ENCODE measurements at places on chromosomes 7 and 10.

DNA sequence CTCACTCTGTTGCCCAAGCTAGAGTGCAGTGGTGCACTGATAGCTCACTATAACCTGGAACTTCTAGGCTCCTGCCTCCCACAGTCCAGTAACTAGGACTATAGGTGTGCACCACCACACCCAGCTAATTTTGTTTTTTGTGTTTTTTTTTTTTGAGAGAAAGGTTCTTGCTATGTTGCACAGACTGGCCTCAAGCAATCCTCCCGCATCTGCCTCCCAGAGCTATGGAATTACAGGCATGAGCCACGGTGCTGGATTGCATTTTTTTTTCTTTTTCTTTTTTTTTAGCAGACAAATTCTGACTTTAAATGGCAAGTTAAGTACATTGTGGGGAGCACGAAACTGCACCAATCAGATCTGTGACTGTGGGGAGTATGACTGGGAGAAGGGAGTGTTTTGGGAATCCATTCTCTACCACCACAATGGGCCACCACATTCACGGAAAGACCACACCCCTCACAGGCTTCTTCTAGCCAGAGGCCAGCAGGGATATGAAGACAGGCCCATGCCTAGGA lies 58.1 kb upstream of the MSMB start:
- DNase-seq = no peak

- DNase-seq = no peak
These were observed 66.6 kb upstream of the CAMK2B start for GRCh38 chr7:44391746-44392617.

GRCh38 chr7:46569133-46569465 lies 648.0 kb upstream of the IGFBP3 start:
- no peak for DNase-seq

DNA sequence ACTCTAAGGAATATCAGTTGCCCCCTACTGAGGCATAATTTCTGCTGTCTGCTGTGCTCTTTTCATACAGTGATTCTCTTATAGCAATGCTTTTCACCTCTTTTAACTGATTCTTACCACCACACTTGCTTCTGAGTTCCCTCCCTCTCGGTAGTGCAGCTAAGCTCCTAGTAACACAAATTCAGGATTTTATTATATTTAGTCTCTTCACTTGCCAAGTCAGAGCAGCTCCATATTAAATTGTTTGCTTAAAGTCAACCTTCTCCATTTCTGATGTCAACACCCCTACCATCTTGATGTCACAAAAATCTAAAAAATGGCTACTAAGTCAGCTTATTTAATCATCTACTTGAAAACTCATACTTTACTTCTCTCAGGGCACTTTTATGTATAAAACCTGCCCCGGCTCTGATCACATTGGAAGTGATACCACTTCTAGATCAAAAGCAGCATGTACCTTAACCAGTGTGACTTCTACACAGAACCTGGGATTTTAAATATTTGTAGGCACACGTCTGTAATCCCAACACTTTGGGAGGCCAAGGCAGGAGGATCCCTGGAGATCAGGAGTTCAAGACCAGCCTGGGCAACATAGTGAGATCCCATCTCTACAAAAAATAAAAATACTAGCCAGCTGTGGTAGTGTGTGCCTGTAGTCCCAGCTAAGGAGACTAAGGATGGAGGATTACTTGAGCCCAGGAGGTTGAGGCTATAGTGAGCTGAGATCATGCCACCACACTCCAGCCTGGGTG lies 55.3 kb downstream of the GDI2 start:
- DNase-seq = no peak

GRCh38 chr7:20280475-20281351 lies 50.0 kb upstream of the ITGB8 start:
- DNase-seq = no peak

GRCh38 chr7:64223366-64223765 lies 4.9 kb upstream of the ZNF679 start:
- no peak for DNase-seq

- no peak for DNase-seq
These were observed 58.3 kb downstream of the INPP5A start for GRCh38 chr10:132595854-132596253.

GRCh38 chr10:79397575-79398303 lies 47.7 kb downstream of the ZCCHC24 start:
- DNase-seq = no peak

GRCh38 chr10:119413471-119414080 lies 128.9 kb downstream of the RGS10 start:
- DNase-seq = no peak

GRCh38 chr7:70303780-70304179 lies 705.5 kb downstream of the AUTS2 start:
- no peak for DNase-seq

DNA sequence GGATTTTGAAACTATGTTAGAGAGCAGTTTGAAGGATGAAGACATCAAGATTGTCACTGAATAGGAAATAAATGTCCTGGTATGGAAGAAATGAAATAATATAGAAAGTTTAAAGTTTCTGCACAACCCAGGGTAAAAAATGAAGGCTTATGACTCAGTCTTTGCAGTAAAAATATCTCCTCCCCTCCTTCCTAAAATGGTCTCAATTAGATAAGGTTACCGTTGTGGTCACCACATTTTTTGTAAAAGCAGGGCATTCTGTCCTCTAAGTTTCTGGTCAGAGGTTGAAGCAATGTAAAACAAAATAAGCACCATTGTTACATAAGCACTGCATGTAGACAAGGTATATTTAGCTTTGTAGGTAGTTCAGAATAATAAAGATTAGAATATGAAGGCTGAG lies 403.5 kb downstream of the SUGCT start:
- no peak for DNase-seq

- DNase-seq = no peak
These were observed 2.5 kb downstream of the TNPO3 start for GRCh38 chr7:129052441-129052840.

- no peak for DNase-seq
These were observed 7.2 kb upstream of the ANKRD61 start for GRCh38 chr7:6023974-6024435.

GRCh38 chr7:1555813-1556543 lies at the start of gene TMEM184A:
Gene TMEM184A, minus strand, starts transcription at chr7:1556205. Its CDS starts 721 bp downstream, at chr7:1555484.
- peak; percentile 99 for DNase-seq

GRCh38 chr7:103065667-103066066 lies 8.9 kb downstream of the FBXL13 start:
- DNase-seq = peak; percentile 20

- DNase-seq = no peak
These were observed 593.1 kb downstream of the SORCS1 start for GRCh38 chr10:106571192-106571946.

DNA sequence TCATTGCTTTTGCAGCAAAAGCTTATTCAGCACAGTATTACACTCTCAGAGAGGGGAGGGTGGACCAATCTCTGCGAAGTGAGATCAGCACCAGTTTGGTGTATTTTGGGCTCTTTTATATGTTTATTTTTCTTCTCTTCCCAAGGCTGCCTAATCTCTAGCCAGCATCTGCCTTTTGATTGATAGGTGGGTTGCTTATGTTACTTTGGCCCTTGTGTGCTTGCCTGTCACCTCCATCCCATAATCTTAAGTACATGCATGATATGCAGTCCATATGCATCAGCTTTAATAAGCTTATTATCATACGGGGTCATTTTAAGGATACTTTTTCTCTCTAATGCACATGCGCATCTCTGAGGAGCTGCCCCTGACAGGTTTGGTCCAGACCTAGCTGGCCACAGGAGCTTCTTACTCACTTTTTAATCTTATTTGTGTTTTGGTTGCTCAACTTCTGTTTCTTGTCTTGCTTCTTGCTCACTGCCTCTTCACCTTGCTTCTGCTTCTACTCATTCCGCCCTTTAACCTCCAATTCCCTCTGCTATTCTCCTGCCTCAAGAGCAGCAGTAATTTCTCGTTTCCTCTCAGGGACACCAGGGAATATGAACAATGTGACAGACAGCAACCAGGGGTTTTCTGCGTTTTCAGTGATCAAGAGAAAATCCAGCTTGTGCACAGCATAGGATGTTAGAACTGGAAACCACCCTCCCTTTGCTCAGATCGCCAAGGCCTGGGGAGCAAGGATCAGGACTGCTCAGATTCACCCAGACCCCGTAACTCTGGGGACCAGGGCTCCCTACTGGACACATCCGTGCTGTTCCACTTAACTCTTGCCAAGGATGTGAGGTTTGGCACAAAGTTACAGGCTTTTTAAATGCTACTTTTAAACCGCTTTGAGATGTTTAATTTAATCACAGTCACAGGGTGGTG lies 10.0 kb downstream of the RGR start:
- DNase-seq = no peak

- DNase-seq = no peak
These were observed 13.9 kb upstream of the OPTN start for GRCh38 chr10:13086056-13086455.

- no peak for DNase-seq
These were observed 48.4 kb downstream of the SHH start for GRCh38 chr7:155763691-155764437.

DNA sequence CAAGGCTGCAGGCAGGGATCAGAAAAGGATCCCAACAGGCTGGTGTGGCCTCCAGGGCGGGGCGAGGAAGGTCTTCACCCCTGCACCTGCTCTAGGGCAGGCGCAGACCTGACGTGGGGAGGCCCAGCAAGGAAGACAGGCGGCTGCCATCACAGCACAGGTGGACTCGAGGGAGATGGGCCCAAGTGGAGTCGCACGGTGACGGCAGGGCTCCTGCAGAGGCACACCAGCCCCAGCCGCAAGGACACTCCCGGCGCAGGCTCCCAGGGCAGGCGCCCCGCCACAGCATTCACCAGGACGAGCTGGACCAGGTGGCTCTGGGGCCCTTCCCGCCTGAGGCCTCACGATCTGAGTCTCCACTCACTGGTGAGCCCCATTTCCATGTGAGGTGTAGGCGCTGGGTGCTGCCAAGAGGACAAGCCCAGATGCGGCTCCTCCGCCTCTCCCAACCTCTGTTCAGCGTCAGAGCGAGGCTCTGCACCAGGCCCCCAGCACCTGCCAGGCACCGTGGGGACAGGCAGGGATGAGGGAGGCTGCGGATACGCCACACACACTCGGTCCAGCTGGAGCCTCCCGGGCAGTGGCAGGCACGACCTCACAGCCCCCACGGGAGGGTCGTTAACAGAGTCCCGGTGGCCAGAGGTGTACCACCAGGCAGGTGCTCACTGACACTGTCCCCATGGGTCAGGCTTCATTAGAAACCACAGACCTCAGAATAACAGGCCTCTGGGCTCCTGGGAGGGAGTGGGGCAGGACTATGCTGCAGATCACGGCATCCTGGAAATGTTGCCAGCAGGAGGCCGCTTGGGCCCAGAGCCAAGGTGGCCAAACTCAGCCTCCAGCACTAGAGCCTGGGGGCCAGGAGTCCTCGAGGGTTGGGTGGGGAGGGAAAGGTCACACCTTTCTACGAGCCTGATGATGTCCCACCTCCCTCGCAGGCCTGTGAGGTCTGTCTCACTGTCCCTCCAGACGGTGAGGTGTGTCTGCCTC lies 111.6 kb downstream of the MAD1L1 start:
- DNase-seq = no peak

- no peak for DNase-seq
These were observed 135.3 kb downstream of the MAD1L1 start for GRCh38 chr7:2097492-2097891.

- DNase-seq = peak; percentile 26
These were observed 23.5 kb upstream of the C1QL3 start for GRCh38 chr10:16545116-16545736.

DNA sequence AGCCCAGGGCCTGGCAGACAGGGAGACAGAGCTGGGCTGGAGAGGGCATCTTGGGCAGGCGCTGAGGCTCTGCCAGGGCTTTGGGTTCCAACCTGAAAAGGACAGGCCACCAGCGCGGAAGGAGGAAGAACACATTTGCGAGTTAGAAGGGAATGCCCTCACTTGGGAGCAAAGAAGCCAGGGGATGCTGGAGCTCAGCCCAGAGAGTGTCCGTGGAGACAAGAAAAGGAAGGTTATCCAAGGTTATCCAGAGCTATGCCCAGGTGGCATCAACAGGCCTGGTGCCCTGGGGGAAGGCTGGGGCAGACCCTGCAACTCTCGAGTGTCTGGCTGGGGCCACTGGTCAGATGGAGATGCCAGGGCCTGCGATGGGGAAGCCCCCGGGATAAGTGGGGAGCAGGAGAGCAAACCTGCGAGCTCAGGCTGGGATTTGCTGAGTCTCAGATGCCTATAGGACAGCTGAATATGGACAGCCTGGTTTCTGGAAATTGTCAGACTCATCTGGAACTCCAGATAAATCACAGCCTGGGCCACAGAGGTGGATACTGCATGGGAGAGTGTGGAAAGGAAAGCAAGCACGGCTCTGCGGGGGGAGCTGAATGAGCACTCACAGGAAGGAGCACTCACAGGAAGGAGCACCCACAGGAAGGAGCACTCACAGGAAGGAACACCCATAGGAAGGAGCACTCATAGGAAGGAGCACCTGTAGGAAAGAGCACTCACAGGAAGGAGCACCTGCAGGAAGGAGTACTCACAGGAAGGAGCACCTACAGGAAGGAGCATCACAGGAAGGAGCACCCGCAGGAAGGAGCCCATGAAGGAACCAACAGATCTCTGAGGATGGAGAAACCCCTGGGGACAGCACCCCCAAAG lies 152.1 kb downstream of the ADAM12 start:
- no peak for DNase-seq

- no peak for DNase-seq
These were observed 134.8 kb upstream of the GDF10 start for GRCh38 chr10:47165168-47165710.

GRCh38 chr10:130016993-130017630 lies 53.0 kb upstream of the EBF3 start:
- DNase-seq = no peak

- DNase-seq = no peak
These were observed 40.6 kb downstream of the MGAM2 start for GRCh38 chr7:142152076-142152475.

- no peak for DNase-seq
These were observed 6.1 kb upstream of the HOXA2 start for GRCh38 chr7:27108390-27109127.

- DNase-seq = no peak
These were observed 41.0 kb upstream of the ZNF518A start for GRCh38 chr10:96089116-96089515.

All from NCI-H2081 (cell line).